Cortex of kidney (tissue), 1 donor: ENCODE measurements at places on chromosomes 7 and 10.

DNA sequence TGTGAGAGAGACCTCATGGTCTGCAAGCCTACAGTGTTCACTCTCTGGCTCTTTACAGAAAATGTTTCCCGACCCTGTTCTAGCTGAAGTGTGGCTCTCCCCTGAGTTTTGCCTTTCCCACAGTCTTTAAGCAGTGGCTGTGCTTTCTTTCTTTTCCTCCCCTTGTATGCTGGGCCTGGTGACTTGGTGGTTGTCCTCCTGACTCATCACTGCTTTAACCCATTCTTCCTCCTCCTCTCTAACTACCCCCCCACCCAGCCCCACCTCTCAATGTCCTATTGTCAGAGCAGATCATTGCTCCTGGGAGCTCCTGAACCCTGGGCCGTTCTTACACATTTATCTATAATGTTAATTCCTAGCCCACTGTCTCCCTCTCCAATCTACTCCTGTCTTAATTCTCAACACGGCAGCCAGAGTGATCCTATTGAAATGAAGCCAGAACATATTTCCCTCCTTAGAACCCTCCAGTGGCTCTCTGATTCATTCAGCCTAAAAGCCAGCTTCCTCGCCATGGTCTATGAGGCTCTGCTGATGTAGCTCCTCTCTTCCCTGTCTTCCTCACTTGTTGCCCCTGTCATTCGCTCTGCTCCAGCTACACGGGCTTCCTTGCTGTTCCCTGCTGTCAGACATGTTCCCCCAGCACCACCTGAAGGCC lies 55.0 kb downstream of the DENND11 start:
- DNase-seq: no peak

- no peak for DNase-seq
These were observed 4.2 kb downstream of the ZNF746 start for GRCh38 chr7:149493366-149493765.

DNA sequence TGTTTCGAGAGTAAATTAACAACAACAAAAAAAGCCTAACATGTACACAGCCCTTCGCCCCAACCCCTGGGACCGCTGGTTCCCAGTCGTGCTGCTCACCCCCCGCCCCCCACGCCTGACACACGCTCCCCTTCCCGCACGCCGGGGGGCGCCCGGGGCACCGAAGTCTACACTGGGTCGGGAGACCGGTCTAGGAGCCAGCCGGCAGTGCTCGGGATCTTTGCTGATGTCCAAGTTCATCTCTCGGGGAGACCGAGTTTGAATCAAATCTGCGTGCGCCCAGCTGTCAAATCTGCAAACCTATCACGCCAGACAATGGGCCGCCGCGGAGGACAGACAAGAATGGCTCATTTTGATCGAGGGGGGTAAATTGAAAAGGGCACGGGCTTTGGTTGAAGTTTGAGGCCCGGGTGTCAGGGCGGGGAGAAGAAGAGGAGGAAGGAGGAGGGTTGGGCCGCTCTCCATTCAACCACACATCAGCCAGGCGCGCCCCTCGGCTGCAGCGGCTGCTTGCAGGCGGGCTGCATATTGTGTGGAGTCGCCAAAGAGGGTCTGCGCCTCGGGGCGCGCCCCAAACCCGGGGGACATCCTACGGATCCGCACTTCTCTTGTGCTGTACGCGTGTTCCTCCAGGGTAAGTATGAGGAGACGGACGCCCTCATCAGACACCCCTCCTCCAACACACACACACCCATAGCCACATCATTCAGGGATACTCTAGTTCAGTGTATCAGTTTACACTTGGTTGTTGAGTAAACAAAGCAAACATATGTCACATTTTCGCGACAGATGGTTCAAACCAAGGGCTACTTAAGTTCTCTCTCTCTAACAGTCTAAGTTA lies 1.3 kb upstream of the GFRA1 start:
- DNase-seq: no peak

DNA sequence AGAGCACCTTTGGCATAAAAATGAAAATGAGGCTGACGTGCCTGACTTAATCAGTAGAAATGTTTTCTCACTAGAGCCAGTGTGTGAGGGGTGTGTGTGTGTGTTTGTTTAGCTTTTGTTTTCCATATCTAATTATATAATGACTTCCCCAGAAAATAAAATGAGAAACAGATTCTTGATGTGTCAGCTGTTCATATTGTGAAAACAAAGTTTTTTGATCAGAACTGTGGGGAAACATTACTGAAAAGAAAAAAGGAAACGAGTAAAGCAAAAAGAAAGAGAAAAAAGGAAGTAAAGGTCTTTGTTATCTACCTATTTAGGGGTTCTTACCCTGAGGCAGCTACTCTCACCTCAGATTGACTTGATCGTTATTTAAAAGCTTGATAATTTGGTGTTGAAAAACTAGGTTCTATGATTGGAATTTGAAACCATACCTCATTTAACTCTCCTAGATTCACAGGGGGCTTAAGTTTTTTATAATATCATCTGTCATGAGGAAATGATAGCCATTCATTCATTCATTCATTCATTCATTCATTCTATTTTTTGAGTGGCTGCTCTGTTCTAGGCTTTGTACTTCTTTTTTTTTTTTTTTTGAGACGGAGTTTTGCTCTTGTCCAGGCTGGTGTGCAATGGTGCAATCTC lies 58.0 kb downstream of the CREM start:
- no peak for DNase-seq

DNA sequence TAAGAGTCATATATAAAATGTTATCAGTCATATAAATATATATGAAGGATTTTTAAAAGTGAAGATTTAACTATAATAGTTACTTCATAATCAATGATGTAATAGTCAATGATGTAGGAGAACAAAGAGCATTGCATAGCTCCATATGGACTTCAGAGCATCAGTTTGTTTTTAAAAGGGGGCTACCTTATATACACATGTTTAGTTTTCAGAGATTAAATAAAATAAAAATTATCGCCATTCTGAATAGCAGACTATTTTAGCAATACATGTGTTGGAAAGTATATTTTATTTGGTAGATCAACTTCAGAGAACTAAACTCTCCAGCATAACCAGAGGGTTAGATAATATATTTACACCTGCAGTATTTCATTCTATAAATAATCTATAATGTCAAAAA lies 29.1 kb upstream of the EPC1 start:
- DNase-seq: no peak
